Peyer's patch (tissue), 4 donors: ENCODE measurements at places on chromosomes 16 and 17.

DNA sequence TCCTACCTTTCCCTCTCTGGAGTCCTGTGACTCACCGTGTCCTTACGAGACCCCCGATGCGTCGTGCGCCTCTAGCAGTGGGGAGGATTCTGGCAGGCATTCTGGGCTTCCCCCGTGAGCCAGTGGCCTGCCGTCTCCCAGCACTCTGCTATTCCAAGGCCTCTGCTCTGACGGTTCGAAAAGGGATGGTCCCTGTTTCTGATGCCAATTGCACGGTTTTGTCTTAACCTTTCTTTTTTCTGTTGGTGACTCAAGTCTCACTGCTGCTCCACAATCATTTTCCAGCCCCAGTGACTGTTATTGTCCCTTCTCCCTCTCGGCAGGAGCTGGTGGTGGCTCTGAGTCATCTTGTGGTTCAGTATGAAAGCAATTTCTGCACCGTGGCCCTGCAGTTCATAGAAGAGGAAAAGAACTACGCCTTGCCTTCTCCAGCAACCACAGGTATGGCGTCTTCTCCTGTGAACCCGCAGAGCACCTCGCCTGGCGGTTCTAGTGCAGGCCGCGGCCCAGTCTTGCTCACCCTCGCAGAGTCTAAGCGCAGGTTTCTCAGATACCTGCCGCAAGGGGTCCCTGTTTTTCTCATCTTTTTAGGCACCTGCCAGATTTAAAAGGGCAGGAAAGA, 100.1 kb upstream of the CHMP6 start:
- DNase-seq: no peak

DNA sequence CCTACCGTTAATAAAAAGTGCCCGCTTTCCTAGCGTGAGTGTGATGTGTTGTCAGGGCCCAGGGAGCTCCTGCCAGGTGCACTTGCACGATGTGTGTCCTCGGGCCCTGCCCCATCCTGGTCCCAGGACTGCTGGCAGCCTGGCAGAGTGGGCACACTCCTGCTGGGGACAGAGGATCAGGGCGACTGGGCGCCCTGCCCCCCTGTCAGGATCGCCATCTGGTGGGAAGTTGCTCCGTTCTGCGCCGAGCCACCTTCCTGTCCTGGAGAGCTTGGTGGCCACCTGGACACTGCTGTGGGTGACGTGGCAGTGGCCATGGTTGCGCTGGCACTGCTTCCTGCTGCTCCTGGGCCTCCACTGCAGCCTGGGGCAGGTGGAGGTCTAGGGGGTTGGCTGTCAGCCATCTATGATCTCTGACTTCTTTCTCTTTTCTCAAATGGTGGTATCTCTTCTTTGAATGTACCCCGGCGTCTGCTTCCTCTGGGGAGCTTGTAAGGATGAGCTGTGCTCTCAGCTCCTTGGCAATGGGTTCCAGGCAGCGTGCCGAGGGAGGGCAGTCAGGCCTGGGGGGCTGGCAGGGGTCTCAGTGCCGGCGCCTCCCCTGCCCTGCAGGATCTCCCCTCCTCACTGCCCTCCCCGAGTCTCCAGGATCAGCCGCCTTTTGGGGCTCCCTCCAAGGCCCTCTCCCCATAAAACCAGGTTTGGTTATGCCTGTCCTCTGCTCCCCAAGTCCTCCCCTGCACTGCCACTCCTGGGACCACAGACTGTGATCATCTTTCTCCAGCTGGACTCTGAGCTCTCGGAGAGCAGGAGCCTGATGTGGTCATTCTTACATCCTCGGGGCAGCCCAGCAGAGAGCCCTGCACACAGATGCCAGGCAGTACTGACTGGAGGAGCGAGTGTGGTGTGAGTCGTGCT, 76.9 kb downstream of the AMFR start:
- DNase-seq: no peak

- peak; percentile 96 for DNase-seq
These were observed 26.4 kb downstream of the USP10 start for GRCh38 chr16:84726079-84726668.

GRCh38 chr16:79444572-79444971, 156.0 kb downstream of the MAF start:
- peak; percentile 84 for DNase-seq

GRCh38 chr17:9862220-9862619, 36.5 kb downstream of the GLP2R start:
- no peak for DNase-seq

- DNase-seq: no peak
These were observed 5.1 kb upstream of the VPS4A start for GRCh38 chr16:69306031-69306430.

GRCh38 chr17:56099649-56100048, 53.6 kb upstream of the ANKFN1 start:
- DNase-seq: no peak

DNA sequence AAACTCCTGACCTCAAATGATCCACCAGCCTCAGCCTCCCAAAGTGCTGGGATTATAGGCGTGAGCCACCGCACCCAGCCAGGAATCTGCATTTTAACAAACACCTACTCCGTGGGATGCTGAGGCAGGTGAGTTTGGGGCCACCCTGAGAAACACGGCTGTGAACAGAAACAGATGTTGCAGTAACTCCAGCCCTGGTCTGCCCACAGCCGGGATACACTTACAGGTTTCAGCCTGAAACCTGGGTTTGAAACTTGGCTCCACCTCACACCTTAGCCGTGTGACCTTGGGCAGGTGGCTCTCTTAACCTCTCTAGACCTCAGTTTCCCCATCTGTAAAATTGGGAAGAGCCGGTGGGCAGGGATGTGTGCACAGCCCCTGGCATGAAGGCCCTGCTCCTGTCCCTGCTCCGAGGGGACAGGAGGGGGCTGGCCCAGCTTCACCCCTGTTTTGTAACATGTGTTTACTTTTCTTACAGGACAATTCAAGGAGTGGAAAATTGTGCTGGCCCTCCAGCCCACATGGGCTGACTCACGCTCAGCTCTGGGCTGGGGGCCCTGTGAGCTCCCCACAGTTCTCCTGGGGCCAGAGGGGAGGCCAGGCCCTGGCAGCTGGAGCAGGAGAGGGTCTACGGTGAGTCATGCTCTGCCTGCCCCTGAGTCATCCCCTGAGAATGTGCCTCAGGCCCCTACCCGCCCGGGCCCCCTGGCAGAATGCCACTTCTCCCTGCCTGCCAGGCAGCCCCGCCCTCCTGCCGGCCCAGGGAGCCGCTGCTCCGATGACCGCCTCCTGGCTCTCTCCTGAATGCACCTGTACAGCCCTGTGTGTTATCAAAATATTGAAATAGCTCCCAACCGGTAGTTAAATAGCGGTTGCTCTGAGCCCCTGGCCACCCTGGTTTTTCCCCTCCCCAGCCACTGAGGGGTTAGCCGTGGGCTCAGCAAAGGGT, 7.7 kb upstream of the PPL start:
- peak; percentile 82 for DNase-seq

DNA sequence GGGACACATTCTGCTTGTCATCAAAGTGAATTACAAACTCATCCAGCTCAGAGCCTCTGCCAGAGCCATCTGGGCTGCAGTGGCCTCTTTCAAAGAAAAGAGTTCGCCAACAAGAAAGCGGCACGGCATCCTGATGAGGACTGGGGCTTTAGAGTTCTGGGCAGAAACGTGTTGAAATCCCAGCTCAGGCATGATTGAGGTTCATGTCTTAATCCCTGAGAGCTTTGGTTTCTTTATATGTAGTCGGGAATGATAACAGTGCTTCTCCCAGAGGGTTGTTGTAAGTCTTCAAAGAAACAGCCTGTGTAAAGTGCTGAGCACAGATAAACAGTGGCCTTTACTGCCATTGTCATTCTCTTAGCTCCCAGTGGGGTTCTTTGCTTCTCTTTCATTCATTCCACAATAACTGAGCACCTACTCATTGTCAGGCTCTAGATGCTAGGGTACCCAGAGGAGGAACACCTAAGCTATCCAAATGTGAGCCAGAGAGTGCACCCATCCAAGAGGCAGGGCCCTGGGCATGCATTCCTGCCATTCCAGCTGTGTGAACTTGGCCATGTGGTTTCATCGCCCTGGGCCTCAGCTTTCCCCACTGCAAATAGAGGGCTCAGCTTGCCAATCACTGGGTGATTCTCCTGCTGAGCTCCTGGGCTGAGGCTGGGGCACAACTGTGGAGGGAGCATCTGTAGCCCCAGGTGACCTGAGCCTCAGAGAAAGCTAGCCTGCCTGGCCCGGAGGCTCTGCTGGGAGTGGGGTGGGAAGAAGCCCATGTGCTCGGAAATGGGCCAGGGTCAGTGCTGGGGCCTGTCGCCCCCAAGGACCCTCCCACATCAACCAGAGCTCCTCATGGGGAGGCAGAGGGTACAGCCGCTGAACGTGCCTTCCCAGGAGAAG, 38.3 kb upstream of the CRHR1 start:
- no peak for DNase-seq

DNA sequence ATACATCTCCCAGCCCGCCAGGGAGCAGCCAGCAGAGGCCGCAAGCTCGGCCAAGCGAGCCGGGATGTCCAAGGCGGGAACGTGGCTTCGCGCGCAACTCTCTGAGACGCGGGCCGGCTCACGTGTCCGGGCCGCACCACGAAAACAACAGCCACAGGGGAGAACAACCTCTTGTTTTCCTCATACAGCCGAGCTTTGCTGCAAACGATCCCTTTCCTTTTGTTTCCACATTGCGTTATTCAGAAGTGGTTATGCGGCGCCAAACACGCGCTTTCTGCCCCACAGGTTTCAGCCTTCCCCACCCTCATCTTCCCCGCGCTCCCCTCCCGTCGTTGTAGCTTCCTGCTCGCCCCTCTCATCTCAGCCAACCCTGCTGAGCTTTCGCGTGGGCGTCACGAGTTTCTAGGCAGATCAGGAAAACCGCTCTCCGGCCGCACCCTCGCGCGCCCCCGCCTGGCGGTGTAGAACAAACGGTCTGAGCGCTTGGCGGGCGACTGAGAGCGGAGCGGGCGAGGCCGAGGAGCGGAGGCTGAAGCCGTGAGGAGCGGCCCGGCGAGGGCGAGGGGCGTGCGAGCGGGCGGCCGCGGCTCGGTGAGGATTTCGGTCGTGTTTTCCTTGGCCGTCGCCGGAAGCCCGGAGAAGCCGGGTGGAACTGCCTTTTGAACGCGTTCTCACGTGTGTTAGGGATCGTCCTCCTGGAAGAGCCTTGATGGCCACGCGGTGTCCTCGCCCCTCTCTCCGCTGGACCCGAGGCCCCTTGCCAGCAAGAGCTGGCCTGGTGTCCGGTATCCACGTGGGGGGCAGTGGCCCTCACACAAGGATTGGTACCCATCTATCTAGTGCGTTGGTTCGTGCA, 6.6 kb upstream of the SMARCD2 start:
- peak; percentile 88 for DNase-seq

DNA sequence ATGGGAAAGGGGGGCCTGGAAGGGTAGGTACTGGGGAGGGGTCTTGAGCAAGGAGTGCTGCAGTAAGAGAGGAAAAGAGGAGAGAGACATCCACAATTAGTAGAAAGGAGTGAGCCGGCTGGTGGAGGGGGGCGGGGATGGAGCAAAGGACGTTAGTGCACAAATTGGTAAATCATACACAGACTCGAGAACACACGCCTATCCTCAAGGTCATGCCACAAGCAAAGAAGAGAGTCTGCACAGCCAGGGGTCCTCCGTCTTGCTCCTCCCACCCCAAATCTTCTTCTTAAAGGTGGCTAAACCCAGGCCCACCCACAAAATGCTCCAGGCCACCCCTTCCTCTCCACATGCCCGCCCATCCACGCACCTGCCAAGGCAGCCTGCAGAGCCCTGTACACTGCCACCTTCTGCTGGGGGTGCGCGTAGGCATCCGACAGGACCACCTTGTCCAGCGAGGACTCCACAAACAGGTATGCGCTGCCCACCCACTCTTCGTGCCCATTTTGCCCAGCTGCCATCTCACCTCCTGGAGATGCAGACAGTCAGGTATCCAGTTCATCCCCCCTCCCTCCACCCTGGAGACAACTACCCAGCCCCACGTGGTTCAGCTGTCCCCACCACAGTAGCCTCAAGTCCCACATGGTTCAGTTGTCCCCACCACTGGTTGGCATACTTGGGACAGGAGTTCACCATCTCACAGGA, 3.4 kb downstream of the TRADD start:
- DNase-seq: no peak

DNA sequence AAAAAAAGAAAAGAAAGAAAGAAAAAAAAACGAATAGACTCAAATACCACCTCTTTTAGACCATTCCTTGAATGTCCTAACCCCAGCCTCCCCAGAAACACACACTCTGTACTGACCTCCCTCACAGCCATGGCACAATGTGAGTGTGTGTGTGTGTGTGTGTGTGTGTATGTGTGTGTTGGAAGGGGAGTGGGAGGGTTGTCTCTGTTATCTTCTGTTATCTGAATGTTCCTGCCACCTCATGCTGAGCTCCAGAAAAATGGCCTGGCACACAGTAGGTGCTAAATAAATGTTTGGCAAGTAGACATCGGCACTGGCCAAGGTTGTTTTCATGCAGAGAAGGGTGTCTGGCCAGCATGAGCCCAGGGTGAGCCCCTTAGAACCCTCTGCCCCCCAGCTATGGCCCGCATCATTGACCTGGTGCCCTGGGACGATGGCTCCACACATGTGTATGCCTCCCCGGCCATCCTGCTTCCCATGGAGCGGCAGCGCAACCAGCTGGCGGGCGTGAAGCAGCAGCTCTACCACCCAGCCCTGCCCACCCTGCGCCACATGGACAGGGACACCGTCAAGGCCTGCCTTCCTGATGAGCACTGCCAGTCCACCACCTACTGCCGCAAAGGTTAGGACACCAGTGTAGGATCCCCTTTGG, 6.6 kb upstream of the CNGB1 start:
- no peak for DNase-seq

GRCh38 chr16:68416057-68417046, 32.0 kb downstream of the SMPD3 start:
- DNase-seq: peak; percentile 55

DNA sequence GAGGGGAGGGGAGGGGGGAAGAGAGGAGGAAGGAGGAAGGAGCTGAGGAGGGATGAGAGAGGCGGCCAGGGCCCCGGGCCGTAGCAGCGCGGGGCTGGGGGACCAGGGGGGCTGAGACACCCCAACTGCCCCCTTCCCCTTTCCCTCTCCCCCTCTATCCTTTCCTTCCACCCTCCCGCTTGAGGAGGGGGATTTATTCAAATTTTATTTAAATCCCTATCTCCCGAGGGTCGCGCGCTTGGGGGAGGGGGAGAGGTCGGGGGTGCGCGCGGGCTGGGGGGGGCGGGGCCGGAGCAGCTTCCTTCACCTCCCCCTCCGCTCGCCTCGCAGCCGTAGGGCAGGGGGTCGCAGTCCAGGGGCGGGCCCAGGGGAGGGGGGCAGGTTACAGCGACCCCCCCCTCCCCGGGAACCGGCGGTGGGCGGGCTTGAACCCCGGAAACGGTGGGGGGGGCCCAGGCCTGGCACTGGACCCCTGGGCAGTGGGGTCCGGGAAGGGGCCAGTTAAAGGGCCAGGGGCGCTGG, at the start of gene FBXL19:
FBXL19 (plus strand) TSS at position 19 of the 522 bp plus-strand sequence. CDS start 2,183 bp downstream, outside the sequence.
- peak; percentile 63 for DNase-seq
